ENCODE measurements at places on chromosomes 2 and 18.
A peak's percentile ranks its signal among the peaks of the same experiment; 100 is the strongest.

- no peak for DNase-seq
Measured at GRCh38 chr2:125224830-125225229, 1199.7 kb downstream of the CNTNAP5 start.

- no peak for DNase-seq
Measured at GRCh38 chr18:79611040-79611681, 68.4 kb upstream of the CTDP1 start.

- no peak for DNase-seq
Measured at GRCh38 chr2:60544062-60544461, 9.4 kb downstream of the BCL11A start.

- DNase-seq: no peak
Measured at GRCh38 chr2:136133586-136133985, 15.6 kb upstream of the CXCR4 start.

DNA sequence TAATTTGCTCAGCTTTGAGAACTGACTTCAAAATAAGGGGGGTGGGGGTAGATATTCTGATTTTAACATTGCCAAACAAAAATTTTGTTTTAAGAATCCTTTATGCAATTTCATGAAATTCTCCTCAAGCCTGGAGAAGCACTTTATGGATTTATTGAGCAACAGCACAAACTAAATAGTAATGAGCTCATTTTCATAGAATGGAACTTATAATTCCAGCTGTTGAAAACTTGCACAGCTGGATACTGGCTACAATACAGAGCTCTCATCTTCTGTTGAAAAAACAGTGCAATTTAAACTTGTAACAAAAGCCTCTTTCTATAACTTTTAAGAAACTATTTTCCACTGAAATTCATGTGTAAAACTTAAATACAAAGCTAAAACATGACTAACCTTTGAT is 137.6 kb upstream of the FN1 start:
- DNase-seq: no peak

- DNase-seq: no peak
Measured at GRCh38 chr18:62288665-62289008, 36.5 kb upstream of the TNFRSF11A start.

DNA sequence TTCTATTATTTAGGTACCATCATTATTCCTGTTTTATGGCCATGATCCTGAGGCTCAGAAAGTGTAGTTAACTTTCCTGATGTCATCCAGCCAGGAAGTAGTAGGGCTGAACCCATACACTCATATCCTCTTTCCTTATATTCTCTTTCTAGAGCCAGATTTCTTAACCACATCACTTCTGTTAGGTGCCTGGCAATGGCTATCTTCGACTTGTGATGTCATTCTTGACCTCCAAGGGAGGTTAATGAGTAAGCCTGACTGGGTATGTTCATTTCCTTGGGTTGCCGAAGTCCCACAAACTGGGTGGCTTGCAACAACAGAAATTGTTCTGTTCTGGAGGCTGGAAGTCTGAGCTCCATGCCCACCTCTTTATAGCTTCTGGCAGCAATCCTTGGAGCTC is 43.4 kb downstream of the ITGB6 start:
- peak; percentile 56 for DNase-seq

DNA sequence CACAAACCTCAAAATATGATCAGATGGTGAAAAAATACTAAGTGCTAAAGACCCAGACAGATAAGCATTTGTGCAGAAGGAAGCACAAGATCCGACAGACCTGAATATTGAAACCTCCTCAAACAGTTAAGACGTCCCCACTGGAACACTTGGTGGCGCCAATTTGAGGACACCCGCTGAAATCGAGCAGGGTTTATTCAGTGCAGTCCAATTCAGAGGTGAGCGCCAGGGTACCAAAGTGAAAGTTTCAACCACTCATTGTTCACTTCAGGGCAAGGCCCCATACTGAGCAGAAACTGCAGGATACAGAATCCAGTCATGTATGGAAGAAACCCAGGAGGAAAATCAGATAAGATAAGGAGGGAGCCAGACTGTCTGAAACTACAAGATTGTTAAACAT is 417.6 kb downstream of the LRRTM4 start:
- DNase-seq: no peak

Data from HS-5 (cell line).